ENCODE measurements at places on chromosomes 2 and 18. TPM values are rescaled to one million over a fixed set of nuclear protein-coding genes. Genes with fewer than 3 reads are reported as not detected.

EPAS1 gene
- 53.7 TPM for polyA plus RNA-seq

KCNG2 gene
- 1.5 TPM for polyA plus RNA-seq

STAT1 gene
- 54.5 TPM for polyA plus RNA-seq

ATOH8 gene
- 13.5 TPM for polyA plus RNA-seq

PPP3R1 gene
- 163 TPM for polyA plus RNA-seq

SIGLEC15 gene
- 0.47 TPM for polyA plus RNA-seq

TCF7L1 gene
- 33.3 TPM for polyA plus RNA-seq

FHOD3 gene
- polyA plus RNA-seq = 53.4 TPM

SH2D6 gene
- polyA plus RNA-seq = 1.0 TPM

CCDC85A gene
- polyA plus RNA-seq = 22.8 TPM

GALR1 gene
- 2.5 TPM for polyA plus RNA-seq

SLC9A4 gene
- 0.08 TPM for polyA plus RNA-seq

NETO1 gene
- polyA plus RNA-seq = 25.3 TPM

ZSWIM2 gene
- 0.20 TPM for polyA plus RNA-seq

ZBTB7C gene
- 9.4 TPM for polyA plus RNA-seq

ING5 gene
- 34.3 TPM for polyA plus RNA-seq

UGT1A3 gene
- not detected for polyA plus RNA-seq

SIX3 gene
- not detected for polyA plus RNA-seq

DTNA gene
- polyA plus RNA-seq = 139 TPM

LAMA3 gene
- 7.7 TPM for polyA plus RNA-seq

SAP130 gene
- 32.4 TPM for polyA plus RNA-seq

PER2 gene
- 9.9 TPM for polyA plus RNA-seq
